Hematopoietic multipotent progenitor cell treated with erythropoietin and hydrocortisone succinate and interleukin-3 and kit ligand, for 4 days (in vitro differentiated cells): ENCODE measurements at places on chromosomes 2 and 18.

- no peak for DNase-seq
Observed at GRCh38 chr18:75529394-75529793, 101.9 kb upstream of the SMIM21 start.

- no peak for DNase-seq
Observed at GRCh38 chr2:126793885-126794613, 104.6 kb upstream of the TEX51 start.

DNA sequence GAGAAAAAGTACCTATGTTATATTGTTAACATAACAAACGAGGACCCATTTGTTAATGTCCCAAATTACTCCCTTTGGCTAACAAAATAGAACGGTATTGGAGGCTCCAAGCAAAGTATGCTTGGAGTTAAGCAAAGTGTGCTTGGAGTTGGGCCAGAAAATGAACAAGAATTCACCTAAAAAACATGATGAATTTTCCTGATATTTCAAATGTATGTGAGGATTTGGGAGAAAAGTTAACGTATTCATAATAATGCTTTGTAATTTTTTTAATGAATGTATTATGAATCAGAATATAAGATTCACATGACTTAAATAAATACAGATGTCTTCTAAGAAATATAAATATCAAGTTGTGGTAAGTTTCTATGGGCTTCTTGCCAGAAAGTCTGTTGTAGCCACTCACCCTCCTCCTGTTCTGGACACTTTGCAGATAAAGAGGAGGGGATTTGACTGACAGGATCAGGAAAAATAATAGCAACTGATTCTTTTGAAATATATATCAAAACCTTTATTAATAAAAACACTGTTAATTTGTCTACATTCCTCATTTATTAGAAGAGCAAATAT is 423.7 kb upstream of the MMADHC start:
- no peak for DNase-seq

- no peak for DNase-seq
Observed at GRCh38 chr18:73785300-73785699, 362.3 kb downstream of the FBXO15 start.
